ENCODE measurements at places on chromosomes 1 and 21.

GRCh38 chr1:230808281-230808872, 59.9 kb downstream of the C1orf198 start:
- no peak for DNase-seq

- DNase-seq = no peak
These were observed 101.6 kb upstream of the HMGB4 start for GRCh38 chr1:33762109-33762830.

GRCh38 chr1:205306929-205307566, 14.5 kb downstream of the NUAK2 start:
- DNase-seq = no peak

DNA sequence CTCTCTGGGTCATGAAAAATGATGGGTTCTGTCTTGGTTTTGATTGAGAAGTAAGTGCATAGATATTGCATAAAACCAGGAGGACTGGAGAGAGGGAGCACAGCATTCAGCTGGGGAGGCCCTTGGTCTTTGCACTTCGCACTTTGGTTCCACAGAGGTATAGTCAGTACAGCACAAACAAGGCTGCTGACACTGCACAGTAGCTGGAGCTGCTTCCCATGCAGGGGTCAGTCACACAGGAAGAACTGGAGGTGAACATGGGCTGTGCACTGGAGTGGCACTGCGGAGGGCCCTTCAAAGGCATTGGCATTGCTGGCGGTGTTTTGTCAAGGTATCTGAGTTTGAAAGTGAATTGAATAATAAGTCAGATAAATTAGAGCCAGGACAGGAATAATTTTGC, 4.5 kb upstream of the LCE2D start:
- DNase-seq = no peak

DNA sequence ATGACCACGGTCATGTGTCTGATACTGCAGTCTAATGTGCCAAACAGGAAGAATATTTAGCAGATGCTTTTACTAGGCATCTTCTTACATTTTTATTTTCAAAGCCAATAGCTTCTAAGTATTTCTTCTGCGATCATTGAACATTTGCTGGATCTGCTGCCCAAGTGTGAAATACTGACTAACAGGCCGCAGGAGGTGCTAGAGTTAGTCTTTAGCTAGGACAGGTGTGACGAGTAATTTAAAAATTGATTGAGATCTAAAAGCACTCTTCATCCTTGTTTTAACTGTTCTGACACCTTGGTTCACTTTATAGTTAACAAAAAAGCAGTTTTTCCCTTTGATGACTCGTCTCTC, 748 bp upstream of the FAM78B start:
- DNase-seq = no peak
